Hepatocyte (in vitro differentiated cells): ENCODE measurements at places on chromosomes 7 and 10. TPM values are rescaled to one million over a fixed set of nuclear protein-coding genes. Genes with fewer than 3 reads are reported as not detected.

DNA sequence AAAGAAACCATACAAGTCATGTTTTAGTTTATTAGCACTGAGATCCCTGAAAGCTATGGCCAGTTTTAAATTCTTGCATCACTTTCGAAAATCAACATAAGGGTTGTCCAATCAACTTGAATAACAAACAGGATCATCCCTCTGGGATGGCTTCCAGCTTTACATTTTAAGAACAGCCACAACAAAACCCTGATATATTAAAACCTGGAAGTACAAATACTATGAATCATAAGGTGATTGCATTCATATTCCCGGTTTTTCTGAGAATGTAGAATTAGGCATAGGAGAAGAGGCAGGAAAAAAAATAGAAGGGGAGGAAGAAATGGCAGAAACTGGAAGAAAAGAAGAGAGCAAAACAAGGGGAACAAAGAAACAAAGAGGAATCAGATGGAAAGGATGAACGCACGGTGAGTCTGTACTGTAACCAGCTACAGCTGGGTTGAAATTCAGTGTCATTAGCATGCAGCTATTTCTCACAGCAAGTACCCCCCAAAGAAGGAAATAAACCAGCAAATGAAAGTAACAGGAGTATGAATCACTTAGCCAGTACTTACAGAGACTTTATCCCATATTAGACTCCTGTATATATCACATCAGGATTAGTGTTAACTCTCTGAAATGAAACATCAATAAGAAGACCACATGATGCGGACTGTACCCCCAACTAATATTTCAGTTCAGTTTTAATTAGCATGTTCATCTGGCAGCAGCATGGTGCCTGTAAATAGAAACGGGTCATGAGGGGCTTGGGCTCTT is 301.3 kb downstream of the RNLS start:
- DNase-seq, result no peak

Gene TLL2
- 0.50 and 0.84 TPM in 2 replicates for total RNA-seq

Gene SPAG6
- total RNA-seq, result 0.17 and 0.28 TPM in 2 replicates

GRCh38 chr7:7702826-7703225 is 15.6 kb downstream of the RPA3 start:
- no peak for DNase-seq

- DNase-seq, result no peak
Measured at GRCh38 chr10:94489107-94489506, 56.5 kb upstream of the HELLS start.

DNA sequence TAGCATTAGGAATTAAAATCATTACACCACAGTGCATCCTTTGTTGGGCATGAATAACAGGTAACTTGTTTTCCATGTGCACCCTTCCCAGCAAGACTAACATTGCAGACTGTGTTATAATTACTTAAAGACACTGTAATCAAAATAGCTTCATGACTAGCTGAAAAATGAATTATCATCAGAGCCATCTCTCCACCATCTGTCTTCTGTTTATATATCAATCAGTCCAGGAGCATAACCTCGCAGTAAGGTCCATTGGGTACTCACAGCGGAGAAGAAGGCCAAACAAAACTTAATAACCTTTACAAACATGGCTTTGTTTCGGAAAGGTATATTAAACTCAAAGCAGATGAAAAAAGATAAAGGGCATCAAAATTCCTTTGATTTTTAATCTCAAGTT is 90.6 kb downstream of the ODAD2 start:
- DNase-seq, result no peak

Gene SRRM3
- 1.5 and 1.7 TPM in 2 replicates for total RNA-seq

GRCh38 chr10:47372726-47373125 is 11.4 kb downstream of the ZNF488 start:
- no peak for DNase-seq

Gene AKR1B15
- total RNA-seq, result 4.8 and 6.3 TPM in 2 replicates

- no peak for DNase-seq
Measured at GRCh38 chr10:112223725-112224124, 40.2 kb upstream of the GPAM start.
